ENCODE measurements at places on chromosomes 7 and 10.

DNA sequence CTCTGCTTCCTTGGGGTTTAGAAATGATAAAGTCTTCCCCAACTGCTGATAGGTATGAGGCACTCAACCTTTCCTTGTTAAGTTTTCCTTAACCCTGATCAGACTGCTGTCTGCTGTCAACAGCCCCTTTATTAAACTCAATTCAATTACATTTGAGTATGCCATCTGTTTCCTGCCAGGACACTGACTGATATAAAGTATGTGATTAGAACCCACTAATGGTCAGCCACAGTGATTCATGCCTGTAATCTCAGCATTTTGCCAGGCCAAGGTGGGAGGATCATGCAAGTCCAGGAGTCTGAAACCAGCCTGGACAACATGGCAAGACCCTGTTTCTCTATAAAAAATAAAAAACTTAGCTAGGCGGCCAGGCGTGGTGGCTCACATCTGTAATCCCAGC is 18.1 kb downstream of the BAZ1B start:
- no peak for DNase-seq

DNA sequence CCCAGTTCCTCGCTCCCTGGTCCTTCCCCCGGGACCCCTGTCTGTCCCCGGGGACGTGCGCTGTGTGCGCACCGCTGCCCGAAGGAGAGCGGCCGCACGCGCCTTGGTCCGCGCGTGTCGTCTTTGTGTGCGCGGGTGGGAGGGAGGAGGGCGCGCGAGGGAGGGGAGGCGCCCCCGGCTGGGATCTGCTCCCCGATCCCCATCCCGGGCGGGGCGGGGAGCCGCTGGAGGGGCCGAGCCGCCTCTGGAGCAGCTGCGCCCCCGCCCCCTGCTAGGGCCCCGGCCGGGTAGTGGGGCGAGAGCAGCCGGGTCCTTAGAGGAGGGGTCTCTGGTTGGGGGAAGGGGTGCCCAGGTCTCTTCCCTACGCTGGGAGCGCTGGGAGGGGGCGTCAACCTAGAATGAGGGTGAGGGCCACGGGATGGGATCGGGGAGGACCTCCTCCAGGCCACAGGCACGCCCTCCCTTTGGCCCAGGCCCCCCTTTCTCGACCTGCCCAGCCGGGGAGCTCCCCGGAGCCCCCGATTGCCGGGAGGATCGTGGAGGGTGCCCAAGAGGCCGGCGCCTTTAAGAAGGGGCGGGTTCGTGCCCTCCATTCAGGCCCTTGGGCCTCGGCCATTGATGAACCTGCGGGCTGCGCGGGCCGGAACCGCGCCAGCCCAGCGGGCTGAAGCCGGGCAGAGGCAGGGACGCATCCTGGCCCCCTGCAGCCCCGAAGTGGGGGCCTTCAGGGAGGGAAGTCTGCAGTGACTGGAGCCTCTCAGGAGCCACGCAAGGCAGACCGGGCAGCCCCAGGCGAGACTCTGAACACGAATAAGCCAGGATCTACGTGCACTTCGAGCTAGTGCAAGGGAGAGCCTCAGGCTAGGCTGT is 678 bp downstream of the SH2B2 start:
- DNase-seq: no peak

- DNase-seq: no peak
These were observed 1356.8 kb downstream of the XPNPEP1 start for GRCh38 chr10:108566316-108567107.

DNA sequence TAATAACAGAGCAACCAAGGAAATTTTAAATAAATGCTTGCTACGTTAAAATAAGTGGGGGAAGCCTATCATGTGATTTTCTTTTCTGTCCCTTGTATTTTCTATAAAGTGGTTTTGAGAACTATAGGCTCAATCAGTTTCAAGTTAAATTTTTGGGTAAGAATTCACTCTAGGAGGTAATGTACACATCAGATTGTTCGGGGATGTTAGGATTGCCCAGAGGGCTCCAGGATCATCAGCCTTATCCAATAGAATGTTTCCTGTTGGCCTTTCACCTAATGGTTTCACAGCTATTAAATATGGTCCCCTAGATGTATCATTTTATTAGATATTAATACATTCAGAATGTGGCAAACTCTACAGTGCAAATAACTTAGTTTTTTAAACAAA is 438.4 kb upstream of the NPVF start:
- no peak for DNase-seq

DNA sequence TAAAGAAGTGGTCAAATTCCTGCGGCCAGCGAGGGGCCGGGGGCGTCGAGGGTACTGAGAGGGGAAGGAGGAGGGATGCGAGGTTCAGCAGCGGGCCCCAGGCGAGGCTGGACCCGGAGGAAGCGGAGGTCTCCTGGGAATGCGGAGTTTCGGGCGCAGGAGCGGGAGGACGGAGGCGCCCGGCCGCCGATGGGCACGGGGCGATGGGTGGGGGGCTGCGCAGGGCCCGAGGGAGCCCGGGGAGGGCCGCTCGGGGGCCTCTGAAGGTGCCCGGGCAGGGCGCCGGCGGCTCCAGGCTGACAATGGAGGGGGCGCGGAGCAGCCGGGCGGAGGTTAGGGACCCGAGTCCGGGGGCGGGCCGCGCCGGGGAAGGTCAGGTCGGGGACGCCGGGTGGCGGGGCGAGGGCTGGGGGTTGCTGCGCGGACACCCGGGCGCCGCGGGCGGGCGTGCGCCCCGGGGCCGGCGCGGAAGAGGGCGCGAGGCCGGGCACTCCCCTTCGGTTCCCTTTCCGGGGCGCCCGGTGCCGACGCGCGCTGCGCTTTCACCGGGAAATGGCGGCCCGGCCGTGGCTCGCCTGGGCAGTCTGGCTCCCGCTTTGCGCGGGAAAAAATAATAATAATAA is 683 bp downstream of the MACROH2A2 start:
- no peak for DNase-seq

- DNase-seq: no peak
These were observed 143.0 kb downstream of the NEURL1 start for GRCh38 chr10:103636492-103636891.

- no peak for DNase-seq
These were observed 11.5 kb upstream of the CC2D2B start for GRCh38 chr10:95896071-95896850.

DNA sequence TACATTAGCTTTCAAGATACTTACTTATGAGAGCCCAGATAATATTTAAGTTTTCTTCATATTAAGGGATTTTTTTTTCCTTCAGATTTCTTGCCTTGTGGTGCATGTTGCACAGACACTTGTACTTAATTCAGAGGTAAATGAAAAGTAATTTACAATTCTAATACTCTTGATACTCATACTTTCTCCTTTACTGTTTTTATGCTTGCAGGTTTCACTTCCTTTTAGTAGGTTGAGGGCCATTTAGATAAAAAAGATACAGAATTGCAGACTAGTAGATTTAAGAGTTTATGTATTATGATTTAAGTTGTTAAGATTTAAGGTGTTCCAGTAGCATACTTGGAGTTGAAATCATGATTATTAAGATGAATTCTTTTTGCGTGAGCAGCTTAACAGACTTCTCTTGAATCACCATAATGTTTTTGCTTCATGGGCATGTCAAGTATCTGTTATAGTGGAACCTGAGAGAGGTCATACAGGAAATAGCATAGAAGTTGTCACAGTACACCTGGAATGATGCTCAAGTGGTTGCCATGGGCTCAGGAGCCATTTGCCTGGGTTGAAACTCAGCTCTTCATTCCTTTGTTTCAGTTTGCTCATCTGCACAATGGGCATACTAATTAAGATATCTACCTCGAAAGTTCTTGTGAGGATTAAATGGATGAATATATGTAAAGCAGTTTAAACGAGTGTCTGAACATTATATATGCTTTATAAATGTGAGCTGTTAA is 174.8 kb upstream of the PRPS1L1 start:
- DNase-seq: no peak

DNA sequence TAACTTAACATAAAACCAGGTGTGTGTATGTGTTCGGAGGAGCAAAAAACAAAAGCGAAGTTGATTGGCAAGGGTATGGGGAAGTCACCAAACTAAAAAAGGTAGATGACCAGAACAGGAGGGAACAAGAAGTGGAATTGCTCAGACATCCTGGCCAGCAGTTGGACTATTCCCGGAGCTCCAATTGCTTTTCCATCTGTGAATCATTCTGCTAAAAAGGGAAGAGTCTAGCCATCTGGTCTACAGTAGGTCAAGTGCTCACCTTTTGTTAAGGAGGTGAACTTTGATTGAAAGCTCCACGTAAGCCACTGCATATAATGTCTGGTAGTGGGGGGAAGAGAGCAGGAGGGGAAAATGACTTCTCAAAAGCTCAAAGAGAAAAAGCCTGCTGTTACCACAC is 50.0 kb upstream of the BET1 start:
- DNase-seq: no peak

DNA sequence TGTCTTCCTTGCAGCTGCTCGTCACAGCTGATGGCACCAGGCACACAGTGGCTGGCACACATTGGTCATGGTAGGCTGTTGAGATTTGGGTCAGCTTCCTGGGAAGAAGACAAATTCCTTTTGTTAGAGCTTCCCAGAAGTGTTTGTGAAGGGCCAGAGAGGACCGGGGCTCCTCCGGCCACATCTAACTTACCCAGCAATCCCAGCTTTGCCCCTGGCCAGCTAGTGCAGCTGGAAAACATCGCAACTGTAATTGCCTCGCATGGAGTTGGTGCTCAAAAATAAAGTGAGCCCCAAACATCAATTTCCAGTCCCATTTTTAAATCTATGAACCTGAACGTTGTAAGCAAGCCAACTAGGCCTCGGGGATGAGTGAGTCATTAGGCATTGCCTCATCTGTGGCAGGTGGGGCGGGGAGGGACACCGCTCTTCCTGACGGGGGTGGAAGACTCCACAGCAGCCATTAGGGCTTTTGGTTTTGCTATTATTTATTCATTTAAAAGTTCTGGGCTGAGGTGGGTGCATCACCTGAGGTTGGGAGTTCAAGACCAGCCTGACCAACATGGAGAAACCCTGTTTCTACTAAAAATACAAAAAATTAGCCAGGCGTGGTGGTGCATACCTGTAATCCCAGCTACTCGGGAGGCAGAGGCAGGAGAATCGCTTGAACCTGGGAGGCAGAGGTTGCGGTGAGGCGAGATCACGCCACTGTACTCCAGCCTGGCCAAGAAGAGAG is 12.4 kb downstream of the CPA5 start:
- no peak for DNase-seq

Measured in activated CD8-positive, alpha-beta memory T cell treated with anti-CD3 and anti-CD28 coated beads for 1 hour (primary cell).